Activated CD8-positive, alpha-beta memory T cell treated with anti-CD3 and anti-CD28 coated beads for 24 hours (primary cell): ENCODE measurements at places on chromosomes 7 and 10.

DNA sequence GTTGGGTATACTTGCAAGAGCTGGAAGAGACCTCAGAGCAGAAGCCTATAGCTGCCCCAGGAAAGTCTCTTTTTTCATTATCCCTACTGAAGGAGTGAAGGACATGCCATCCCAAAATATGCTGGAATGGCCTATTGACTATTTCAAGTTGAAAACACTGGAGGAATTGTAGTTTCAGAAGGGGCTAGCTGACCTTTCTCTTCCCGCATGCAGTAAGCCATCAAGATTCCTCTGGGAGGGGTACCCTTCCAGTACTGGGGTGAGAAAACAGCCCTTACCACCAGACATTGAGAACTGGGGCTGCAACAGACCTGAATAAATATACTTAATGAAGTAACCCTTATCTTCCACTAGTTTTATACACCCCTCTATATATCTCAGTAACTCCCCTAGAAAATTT, 41.7 kb downstream of the CHCHD3 start:
- no peak for DNase-seq

- DNase-seq: no peak
Measured at GRCh38 chr7:95531605-95532219, 46.0 kb downstream of the ASB4 start.

GRCh38 chr10:84818961-84819360, 490.6 kb downstream of the CCSER2 start:
- DNase-seq: no peak

- no peak for DNase-seq
Measured at GRCh38 chr7:31699050-31699449, 12.0 kb downstream of the PPP1R17 start.

DNA sequence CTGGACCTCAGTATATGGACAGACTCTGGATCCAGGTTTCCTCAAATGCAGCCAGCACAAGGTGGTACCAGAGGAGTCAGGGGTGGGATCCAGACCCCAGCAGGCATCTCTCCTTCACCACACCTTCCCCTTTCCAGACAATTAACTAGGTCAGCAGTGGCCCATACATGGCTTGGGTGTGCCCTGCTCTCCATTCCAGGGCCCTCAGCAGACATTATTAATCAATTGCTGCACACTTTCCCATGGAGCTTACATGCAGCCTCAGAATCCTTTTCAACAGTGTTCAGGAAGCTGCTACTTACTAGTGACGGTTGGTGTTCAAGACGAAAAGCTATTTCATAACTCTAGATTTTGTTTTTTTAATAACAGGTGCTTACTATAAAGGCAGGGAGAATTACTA, 6.0 kb downstream of the COL13A1 start:
- no peak for DNase-seq

GRCh38 chr10:97169911-97170693, 15.7 kb downstream of the SLIT1 start:
- DNase-seq: no peak

DNA sequence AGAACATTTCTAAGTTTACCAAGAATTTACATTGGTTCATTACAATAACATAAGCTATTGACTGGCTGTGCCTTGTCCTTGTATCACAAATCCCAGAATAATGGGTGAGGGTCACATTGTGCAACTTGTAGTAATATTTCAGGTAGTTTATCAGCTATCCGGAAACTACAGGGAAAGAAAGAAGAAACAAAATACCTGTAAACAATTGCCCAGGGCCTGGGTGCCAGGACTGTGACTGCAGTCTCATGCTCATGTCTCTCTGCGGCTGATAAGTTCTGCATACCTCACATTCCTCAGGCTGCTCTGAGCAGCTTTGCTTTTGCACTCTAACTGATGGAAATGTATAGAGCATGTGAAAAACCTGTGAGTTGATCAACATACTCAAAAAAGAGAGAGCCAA, 131.8 kb upstream of the TRIM24 start:
- no peak for DNase-seq

DNA sequence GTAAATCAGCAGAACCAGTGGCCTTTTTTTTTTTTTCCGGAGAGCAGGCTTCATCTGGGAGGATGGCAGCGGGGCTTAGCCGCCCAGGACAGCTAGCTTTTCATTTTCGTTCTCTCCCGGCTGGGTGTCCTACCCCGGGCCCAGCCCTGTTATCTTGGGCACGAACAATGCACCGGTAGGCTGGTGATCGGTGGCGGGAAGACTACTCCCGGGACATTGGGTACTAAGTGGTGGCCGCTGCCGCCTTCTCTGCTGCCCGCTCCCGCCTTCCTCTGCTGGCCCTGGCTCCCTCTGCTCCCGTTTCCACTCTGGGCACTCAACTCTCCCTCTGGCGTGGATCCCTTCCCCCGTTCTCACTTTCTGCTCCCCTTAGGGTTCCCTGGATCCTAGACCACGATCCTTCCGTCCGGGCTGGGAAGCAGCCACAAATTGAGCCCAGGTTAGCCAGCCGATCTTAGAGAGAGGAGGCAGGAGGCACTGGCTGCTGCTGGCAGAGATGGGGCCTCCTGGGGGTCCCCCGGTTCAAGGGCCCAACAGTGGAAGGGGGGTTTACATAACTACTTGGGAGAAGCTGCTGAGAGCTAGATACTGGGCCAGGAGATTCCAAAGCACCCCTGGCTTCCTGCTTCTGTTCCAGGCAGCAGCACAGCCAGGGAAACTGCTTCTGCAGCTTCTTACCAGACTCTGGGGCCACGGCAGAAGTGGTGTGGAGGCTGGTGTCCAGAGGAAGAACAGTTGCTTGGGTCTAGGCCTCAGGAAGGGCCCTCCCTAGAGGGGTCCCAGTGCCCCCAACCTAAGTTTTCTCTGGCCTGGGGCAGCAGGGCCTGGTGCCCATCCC, 1.8 kb downstream of the TLX1 start:
- no peak for DNase-seq
